ENCODE measurements at places on chromosomes 11 and 22.
A peak's percentile ranks its signal among the peaks of the same experiment; 100 is the strongest.

- ATAC-seq, result no peak
Observed at GRCh38 chr11:67484847-67485311, 2.1 kb downstream of the AIP start.

- peak; percentile 64 for ATAC-seq
Observed at GRCh38 chr11:13260963-13261588, 16.5 kb upstream of the BMAL1 start.

DNA sequence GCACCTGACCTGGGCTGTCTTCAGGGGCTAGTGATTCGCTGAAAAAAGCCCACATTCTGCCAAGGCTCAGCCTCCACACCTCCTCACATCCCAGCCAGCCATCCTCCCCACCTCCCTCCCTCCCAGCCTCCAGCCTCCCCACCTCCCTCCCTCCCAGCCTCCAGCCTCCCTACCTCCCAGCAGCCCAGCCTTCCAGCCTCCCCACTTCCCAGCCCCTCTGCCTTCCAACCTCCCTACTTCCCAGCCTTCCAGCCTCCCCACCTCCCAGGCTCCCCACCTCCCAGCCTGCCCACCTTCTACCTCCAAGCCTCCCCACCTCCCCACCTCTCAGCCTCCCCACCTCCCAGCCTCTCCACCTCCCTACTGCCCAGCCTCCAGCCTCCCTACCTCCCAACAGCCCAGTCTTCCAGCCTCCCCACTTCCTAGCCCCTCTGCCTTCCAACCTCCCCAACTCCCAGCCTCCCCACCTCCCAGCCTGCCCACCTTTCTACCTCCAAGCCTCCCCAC is 33.7 kb upstream of the TH start:
- no peak for ATAC-seq

GRCh38 chr11:73221451-73221850 is 3.4 kb downstream of the P2RY2 start:
- no peak for ATAC-seq

DNA sequence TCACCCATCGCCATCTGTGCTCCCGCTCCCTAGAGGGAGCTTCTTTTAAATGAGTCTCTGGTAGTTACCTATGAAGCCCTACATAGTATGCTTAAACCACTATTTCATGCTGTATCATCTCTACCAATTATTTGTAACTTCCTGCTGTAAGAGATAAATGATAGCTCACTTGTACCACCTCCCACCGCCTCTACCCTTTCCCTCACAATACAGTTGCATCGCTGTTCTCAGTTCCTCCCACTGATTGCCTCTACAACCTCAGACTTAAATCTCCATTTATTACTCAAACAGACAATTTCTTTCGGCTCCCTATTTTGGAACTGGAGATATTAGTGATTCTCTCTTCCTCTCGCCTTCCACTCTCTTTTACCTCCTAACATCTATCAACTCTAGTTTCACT is 222.9 kb upstream of the ZC3H12C start:
- no peak for ATAC-seq

DNA sequence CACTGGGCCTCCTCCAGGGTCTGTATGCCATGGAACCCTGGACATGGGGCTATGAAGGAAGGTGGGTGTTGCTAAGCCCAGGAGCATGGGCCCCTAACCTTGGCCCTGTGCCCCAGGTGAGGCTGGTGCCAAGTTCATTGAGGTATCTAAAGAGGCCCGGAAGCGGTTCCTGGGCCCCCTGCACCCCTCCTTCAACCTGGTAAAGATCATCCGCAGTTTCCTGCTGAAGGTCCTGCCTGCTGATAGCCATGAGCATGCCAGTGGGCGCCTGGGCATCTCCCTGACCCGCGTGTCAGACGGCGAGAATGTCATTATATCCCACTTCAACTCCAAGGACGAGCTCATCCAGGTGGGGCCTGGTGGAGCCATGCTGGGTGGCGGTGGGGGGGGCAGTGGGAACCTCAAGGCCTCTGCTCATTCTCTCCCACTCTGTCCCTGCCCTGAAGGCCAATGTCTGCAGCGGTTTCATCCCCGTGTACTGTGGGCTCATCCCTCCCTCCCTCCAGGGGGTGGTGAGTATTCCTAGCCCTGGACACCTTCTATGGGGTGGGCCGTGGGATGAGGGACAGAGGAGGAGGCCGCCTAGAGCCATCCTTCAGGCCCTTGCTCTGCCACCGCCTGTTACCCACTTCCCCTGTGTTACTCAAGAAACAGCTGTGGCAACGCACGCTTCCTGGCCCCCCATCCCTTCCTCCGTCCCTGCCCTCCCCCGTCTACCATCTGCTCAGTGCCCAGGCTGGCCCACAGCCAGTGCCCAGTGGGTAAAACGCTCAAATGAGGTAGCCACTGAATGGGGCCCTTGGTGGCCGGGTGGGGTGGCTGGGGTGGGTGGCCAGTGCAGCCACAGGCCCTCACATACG is 3.0 kb downstream of the PNPLA2 start:
- no peak for ATAC-seq

GRCh38 chr11:35007277-35007676 is 90.9 kb downstream of the PDHX start:
- ATAC-seq, result no peak

- ATAC-seq, result no peak
Observed at GRCh38 chr11:75633409-75634066, 35.3 kb downstream of the MAP6 start.

DNA sequence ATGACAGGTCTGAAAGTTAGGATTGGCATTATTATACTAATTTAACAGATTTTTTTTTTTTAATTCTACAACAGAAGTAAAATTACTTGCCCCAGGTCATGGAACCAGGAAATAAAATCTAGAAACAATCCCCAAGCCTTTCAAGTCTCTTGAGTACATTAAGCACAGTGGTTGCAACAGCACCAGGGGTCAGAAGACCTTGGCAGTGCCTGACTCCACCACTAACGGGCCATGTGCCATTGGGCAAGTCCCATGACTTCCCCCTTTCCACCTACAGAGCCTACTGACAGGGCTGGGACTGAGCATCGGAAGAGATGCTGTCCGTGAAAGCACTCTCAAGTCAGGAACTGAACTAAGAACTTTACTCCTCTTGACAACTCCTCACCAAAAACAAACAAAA is 98.6 kb upstream of the AKIP1 start:
- no peak for ATAC-seq

GRCh38 chr11:34327804-34328631 is 29.8 kb downstream of the ABTB2 start:
- ATAC-seq, result no peak

GRCh38 chr11:72836111-72836510 is 21.9 kb downstream of the ATG16L2 start:
- ATAC-seq, result no peak

All from SK-N-SH treated with all-trans-retinoic acid at 6 μM for 48 hours (cell line).